ENCODE measurements at places on chromosomes 3 and 15. TPM values are rescaled to one million over a fixed set of nuclear protein-coding genes. Genes with fewer than 3 reads are reported as not detected.

DNA sequence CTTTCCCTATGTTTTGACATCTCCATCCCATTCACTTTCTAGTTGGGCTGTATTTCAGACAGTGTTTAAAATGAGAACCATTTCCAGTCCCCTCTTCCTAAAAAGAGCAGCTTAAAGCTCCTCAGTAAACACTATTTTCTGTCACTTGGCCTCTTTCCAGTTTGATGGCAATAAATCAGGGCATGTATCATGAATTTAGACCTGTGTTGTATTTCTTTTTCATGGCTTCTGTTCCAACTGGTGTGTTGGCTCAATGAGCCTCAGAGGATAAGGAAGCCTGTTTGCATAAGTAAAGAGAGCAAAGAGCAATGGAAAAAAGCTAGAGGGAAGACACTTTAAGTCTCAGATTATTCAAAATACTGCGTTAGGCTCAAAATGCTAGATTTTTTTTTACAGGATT lies 7.2 kb downstream of the CCDC80 start:
- no peak overlapping the region for H3K4me3 ChIP-seq
- H3K27me3 ChIP-seq = no peaks in the 10 kb centered on the region
- peaks cover 4% of the 10 kb centered on the region for H3K4me1 ChIP-seq
- no peak for DNase-seq

CATSPER2 gene
- total RNA-seq = 12.9 TPM

- peak overlapping the region; percentile 20 for H3K27ac ChIP-seq
- H3K4me3 ChIP-seq = peak overlapping the region; percentile 69
- H3K4me1 ChIP-seq = peaks cover 14% of the 10 kb centered on the region
- peaks cover 2% of the 10 kb centered on the region for H3K36me3 ChIP-seq
Measured at GRCh38 chr15:101167753-101168462, 83.9 kb downstream of the CHSY1 start.

MTHFS gene
- 28.6 TPM for total RNA-seq

GRCh38 chr3:127162947-127163645 lies 29.8 kb upstream of the PRR23E start:
- H3K27ac ChIP-seq = no peak overlapping the region
- no peaks in the 10 kb centered on the region for H3K36me3 ChIP-seq
- no peaks in the 10 kb centered on the region for H3K4me1 ChIP-seq
- DNase-seq = no peak
- peaks cover 4% of the 10 kb centered on the region for H3K27me3 ChIP-seq

DNA sequence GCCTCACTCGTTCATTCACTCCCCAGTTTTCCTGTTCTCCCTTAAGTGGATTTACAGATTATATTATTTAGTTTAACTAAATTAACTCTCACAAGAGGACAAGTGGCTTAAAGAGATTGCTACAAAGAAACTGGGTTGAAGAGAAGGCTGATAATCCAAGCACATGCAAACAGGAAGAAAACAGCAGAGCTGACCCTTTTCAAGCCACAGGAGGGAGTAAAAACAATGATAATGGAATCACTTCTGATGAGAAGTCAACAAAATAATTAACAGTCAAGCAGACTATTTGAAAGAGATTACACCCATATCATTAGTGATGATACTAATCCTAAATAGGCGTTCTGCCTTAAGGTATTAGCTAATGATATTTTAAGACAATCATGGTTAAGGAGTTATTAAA lies 31.7 kb downstream of the BOC start:
- H3K4me1 ChIP-seq = no peaks in the 10 kb centered on the region
- no peaks in the 10 kb centered on the region for H3K36me3 ChIP-seq
- no peak for DNase-seq

- no peak overlapping the region for H3K27ac ChIP-seq
- no peaks in the 10 kb centered on the region for H3K27me3 ChIP-seq
- no peaks in the 10 kb centered on the region for H3K4me1 ChIP-seq
- H3K36me3 ChIP-seq = no peaks in the 10 kb centered on the region
- no peak overlapping the region for H3K4me3 ChIP-seq
Measured at GRCh38 chr3:25863011-25863415, 73.1 kb downstream of the OXSM start.

PLA2G4F gene
- total RNA-seq = not detected

GRCh38 chr3:16409032-16409431 lies 104.5 kb downstream of the RFTN1 start:
- no peak overlapping the region for H3K27ac ChIP-seq
- H3K4me3 ChIP-seq = no peak overlapping the region
- no peaks in the 10 kb centered on the region for H3K27me3 ChIP-seq
- peaks cover 66% of the 10 kb centered on the region for H3K36me3 ChIP-seq
- DNase-seq = no peak
- H3K4me1 ChIP-seq = peaks cover 54% of the 10 kb centered on the region

DNA sequence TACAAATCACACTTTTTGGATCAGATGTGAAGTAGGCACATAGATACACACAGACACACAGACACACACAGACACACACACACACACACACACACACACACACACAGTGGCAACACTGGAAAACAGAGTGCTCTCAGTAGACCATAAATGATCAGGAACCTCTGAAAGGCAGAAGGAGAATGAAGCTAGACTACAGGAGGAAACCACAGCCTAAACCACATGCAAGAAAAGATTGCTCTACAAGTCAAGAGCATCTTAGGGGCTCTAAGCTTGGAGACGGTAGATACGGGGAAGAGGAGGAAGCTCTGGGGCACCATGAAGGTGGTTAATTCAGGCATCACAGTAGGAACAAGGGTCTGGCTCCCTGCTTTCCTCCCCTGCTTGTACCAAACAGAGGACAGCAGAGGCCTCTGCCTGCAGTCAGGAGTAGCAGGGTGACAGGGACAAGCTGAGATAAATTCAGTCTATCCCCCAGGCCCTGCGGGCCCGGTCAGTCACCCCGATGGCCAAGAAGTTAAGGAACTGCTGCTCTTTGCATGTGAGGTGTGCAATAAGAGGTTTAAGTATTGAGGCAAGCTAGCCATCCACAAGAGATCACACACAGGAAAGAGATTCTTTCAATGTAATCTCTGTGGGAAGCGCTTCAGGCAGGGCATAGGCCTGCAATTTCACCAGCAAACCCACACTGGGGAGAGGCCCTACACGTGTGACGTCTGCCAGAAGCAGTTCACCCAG lies 23.5 kb upstream of the ARPIN start:
- H3K4me1 ChIP-seq = no peaks in the 10 kb centered on the region
- H3K4me3 ChIP-seq = no peak overlapping the region
- no peak overlapping the region for H3K27ac ChIP-seq
- H3K27me3 ChIP-seq = peaks cover 3% of the 10 kb centered on the region
- no peaks in the 10 kb centered on the region for H3K36me3 ChIP-seq

GRCh38 chr3:57085211-57085610 lies 24.7 kb downstream of the SPATA12 start:
- H3K27me3 ChIP-seq = peaks cover 20% of the 10 kb centered on the region
- no peaks in the 10 kb centered on the region for H3K36me3 ChIP-seq
- H3K4me1 ChIP-seq = no peaks in the 10 kb centered on the region
- H3K27ac ChIP-seq = no peak overlapping the region
- H3K4me3 ChIP-seq = no peak overlapping the region

ATG7 gene
- 49.0 TPM for total RNA-seq

GPR15 gene
- 3.7 TPM for total RNA-seq
